Suppressor macrophage treated with lipopolysaccharide for 1 hour (primary cell): ENCODE measurements at places on chromosomes 11 and 22.

DNA sequence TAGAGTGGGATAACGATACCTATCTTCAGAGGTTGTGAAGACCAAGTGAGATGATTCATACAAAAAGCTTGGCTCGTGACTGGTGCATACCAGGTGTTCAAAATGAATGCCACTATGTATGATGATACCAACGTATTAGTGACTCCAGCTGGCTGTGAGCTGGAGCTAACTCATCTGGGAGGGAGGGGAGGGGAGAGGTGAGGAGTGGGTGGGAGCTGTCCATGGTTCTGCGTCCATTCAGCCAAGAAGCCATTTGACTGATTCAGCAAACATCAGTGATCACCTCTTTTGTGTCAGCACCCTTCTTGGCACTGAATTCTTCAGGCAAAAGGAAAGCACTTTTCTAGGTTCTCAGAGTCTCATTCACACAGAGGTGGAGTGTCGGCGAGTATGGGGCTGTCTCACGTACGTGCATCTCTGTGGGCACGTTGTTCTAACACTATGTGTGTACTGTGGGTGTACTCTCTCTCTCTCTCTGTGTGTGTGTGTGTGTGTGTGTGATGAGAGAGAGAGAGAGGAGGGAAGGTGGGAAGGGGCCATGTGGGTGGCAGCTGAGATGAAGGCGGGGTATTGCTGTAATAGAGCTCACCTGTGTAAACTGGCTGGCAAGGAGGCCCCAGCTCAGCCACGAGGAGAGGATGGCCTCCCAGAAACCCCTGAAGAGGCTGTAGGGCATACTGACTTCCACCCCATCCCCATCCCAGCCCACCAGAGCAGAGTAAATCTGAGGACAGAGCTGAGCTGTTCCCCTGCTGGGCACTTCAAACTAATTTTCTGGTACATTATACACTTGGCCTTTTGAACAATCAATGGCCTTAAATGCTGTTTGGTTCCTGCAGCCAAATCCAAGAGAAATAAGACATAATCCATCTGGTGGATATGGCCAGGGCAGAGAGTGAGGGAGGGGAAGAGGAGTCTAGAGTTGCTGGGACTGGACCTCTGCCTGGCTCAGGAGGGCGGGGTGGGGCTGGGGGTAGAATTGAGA is 96.1 kb upstream of the THY1 start:
- no peak for DNase-seq

DNA sequence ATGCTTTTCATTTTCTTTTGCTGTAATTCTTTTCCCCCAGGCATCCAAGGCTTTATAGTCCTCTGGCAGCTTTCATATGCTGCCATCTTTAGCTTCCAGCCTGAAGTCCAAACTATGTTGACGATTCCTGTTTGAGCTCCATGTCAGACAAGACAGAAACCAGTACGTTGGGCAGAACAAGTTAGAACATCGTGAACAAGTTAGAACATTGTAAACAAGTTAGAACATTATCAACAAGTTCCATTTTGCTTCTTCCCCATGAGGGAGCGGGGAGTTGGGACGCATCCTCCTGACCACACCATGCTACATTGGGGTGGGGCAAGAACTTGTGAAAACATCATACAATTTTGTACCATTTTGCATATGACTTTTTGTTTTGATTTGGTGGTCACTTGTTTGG is 23.9 kb downstream of the GLB1L2 start:
- DNase-seq = no peak

DNA sequence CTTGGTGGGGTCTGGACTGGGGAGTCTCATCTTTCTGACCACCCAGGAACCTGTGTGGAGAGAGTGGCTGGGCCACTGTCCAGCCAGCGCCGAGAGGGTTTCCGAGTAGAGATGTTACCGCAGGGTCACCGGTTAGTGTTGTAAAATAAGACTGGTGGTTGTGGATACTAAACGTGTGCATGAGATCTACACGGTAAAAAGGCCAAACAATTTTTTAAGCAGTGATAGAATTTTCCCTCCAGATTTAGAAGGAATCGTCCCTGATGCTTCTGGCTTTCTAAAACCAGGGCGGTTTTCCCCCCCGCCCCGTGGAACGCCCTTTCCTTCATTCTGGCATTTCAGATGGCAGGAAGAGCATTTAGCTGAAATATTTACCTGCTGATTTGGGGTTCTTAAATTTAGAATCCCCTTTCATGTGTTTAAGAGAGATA is 72.6 kb upstream of the PPARA start:
- DNase-seq = no peak

DNA sequence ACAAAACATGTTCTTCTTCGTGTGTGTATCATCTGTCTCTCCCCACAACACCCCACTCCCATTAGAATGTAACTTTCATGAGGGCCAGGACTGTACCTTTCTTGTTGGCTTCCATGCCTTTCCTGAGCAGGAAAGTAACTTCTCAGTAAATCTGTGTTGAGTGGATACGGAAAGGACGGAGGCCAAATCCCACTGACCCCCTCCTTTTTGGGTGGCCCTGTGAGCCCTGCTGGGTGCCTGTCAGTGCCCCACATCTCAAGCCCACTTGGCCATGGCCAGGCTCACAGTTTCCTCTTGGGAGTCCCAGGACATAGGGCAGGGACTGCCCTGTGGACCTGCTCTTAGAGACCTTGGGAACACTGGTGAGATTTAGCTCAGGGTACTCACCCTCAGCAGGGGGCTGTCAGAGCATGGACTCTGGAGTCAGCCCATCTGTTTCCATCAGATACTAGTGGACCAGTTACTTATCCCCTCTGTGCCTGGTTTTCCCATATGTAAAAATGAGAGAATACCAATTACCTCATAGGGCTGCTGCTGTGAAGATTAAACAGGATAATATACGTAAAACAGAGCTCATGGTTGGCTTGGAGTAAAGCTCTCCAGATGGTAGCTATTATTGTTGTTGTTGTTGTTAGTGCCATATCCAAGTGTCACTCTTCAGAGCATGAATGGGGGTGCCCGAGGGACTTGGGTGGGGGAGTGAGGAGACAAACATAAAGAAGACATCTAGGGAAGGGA is 1.0 kb upstream of the C11orf96 start:
- DNase-seq = no peak

DNA sequence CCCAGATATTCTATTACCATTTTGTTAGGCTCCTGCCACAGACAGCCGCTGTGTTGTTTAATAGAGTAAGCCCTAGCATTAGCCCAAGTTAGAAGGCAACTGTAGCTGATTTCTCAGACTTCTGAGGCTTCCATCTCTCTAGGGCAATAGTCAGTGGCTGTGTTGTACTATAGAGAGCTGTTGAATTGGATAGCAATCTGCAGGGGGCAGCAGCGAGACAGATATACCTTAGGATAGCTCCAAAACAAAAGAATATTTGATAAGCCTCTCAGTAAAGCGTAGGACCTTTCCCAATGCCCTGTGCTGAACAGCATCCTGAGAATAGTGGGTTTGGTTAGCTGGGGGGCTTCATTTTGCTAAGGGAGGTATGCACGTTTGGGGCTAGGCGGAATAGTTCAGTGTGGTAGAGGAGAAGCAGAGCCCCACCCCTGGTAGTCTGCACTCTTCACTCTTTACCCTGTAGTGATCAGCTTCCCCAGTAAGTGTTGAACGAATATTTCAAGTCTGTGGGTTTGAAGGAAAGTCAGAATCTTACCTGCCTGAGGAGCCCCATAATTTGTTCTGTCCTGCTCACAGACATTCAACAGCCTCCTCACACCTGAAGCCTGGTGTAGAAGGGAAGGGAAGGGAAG is 515.1 kb downstream of the INSC start:
- peak; percentile 52 for DNase-seq

DNA sequence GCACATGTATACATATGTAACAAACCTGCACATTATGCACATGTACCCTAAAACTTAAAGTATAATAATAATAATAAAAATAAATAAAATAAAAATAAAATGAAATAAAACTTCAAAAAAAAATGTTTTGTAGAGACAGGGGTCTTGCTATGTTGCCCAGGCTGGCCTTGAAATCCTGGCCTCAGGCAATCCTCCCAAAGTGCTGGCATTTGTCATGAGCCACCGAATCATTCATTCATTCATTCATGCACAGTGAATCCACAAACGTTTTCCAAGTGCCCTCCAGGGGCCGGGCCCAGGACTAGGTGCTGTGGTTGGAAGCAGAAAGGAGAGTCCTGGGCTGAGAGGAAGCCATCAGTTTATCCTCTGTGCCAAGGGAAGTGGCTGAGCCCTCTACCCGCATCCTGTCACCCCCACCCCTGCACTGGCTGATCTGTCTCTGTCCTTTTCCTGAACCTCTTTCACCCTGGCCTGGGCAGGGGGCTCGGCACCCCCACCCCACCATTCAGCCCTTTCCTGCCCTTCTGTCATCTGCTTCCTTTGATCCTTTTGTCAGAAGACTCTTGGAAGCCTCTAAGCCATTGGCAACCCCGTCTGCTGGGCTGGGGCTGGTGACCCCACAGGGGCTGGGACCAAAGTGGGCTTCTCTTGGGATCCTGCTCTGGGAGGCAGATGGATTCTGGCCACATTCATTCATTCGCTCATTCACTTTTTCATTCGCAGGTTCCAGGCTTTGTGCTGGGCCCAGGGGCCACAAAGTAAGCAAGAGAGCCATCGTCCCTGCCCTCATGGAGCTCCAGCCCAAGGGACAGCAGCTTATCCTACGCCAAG is 84.3 kb downstream of the IGLL1 start:
- DNase-seq = no peak

DNA sequence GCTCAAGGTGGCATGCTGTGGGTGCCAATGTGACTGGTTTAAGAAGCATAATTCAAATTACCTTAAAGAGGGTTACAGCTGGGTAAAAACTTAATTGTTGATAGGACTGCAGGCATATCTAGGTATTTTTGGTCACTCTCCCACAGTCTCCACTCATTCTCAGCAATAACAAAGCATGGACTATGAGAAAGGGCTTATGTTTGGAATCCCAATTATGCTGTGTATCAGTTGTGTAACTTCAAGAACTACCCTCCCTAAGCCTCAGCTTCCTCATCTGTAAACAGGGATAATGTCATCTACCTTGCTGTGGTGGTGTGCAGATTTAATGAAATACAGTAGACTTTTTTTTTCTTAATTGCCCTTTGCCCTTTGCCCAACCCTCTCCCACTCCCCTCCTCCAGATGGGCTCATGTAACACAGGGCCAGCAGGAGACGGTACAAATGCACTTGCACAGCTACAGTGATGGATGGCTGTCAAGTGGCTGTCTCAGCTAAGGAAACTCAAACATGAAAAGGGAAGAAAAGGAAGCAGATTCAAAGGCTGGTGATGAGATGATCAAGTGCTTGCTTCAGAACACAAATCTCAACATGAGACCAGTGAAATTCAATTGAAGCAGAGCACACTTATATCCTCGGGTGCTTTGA is 37.6 kb downstream of the MAP6 start:
- DNase-seq = no peak

DNA sequence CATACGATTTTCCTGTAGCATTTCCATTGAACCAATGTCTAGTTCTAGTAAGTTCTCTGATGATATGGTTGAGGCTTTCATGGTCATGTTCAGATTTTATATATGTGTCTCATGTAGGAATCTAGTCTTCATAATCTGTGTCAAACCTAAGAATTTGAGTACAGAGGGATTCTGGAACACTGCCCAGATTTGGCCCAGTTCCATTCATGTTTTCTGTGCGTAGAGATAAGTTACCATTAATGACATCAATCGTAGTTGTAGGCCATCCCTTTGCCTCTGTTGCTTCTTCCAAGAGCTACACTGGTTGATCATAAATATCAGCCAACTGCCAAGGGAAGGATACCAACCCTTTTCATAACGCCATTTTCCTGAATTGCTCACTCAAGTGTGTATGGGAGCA is 23.3 kb downstream of the ST3GAL4 start:
- DNase-seq = no peak

DNA sequence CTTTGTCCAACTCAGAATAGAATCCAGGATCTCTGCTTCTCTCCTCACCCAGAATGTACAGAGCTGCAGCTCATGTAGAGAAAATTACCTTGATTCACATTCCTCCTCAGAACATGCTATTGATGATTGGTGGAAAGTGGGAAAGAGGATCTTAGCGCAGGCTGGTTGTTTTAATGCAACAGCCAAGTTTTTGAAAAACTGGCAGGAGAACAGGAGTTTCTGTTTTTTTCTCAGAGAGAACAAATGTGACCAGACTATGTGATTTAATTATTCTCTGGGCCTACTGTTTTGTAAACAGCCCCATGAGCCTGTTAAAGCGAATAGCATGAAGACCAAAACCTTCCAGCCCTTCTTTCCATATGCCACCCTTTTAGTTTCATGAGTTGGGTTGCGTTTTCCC is 19.1 kb upstream of the IL18BP start:
- DNase-seq = no peak

DNA sequence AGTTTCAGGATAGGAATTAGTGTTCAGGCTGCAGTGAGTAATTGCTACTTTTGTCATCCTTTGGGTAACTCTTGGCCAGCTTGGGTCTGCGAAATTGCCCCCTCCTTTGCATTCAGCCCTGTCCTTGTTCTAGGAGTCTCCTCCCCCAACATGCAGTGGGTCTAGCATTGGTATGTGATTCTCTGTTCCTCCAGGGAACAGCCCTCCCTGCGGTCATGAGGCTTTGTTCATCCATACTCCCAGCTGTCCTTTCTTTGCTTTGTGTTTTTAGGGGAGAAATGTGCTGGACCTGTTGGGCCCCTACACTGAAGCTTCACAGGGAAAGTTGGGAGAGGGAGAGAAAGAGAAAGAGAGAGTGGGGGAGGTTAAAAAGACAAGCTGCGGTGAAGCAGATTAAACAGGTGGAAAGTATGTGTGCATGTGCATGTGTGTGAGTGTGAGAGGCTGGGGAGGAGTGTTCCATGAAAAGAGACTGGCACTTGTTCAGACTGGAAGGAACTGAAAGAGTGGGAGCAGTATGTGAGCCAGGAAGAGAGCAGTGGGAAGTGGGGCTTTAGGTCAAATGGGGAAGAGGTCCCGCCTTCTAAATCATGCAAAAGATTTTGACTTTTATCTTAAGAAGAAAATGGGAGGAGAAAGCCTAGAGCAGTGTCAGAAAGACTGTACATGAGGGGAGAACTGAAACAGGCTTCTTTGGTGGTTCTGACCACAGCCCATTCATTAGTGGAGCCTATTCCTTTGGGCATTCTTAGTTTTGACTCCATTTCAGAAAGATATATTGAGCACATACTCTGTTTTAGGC is 17.9 kb upstream of the SESN3 start:
- DNase-seq = peak; percentile 42
